Stimulated activated CD4-positive, alpha-beta T cell treated with anti-CD3 and anti-CD28 coated beads, Interleukin-1b, Interleukin-23, amount 100 ng/mL, for 1 hour (primary cell): ENCODE measurements at places on chromosomes 11 and 22.

DNA sequence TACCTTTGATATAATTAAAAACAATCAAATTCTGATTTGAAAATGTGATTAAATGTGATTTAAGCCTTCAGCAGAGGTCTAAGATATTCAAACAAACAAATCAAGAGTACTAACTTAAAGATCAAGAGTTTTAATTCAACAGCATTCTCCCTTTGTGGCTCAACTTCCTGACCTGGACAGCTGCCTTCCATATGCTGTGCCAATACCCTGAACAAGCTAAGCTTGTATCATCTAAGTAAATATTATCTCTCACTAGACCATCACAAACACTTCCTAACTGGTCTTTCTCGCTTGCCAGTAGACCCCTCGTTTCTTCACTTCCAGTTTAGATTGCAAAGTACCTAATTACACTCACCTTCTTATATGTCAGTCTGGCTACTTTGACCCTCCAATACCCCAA is 35.9 kb upstream of the P4HA3 start:
- no peak for DNase-seq

DNA sequence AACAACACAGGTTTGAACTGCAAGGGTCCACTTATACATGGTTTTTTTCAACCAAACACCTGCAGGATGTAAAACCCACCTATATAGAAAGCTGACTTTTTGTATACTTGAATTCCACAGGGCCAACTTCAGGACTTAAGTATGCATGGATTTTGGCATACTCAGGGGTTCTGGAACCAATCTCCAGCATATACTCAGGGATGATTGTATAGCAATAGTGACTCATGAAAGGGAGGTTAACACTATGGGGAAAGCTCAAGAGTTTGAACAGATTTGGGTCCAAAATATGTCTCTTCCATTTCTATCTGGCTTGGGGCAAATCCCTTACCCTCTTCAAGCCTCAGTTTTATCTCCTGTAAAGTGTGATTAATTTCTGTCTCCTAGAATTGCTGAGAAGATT is 94.9 kb downstream of the MICAL2 start:
- no peak for DNase-seq

GRCh38 chr22:36872084-36872483 is 11.3 kb downstream of the NCF4 start:
- no peak for DNase-seq

DNA sequence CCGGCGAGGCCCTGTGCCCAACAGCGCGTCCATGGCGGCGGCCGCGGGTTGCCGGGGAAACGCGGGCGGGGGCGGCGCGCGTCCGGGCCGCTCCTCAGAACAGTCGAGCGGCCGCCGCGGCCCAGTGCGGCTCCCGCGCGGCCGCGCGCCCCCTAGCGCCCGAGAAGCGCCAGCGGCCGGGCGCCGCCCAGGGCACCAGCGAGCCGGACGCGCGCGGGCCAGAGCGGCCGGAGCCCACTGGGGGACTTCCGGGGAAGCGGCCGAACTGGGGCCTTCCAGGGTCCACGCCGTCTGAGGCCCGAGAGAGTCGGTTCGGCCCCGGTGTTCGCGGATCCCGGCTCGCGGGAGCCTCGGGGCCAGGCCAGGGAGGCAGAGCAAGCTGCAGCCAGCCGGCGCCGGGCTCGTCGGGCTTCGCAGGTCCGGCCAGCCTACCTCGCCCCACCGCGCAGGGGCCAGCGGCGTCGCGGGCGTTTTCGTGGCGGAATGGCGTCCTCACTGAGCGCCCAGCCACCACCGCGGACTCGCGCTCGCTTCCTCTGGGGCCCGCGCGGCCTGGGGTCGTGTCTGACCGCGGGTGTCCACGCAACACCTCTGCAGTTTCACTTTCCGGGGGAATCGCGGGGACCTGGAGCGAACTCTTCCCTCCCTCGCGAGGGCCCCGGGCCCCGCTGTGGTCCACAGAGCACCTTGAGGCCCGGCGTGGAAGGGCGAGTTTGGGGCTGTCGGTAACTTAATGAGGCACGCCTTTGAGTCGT is at the start of gene DENND6B:
DENND6B (minus strand) TSS at position 57 of the 755 bp plus-strand sequence; CDS start at position 33, 24 bp downstream.
- DNase-seq, result peak; percentile 27

- no peak for DNase-seq
Observed at GRCh38 chr11:112248201-112248600, 12.5 kb downstream of the PLET1 start.

DNA sequence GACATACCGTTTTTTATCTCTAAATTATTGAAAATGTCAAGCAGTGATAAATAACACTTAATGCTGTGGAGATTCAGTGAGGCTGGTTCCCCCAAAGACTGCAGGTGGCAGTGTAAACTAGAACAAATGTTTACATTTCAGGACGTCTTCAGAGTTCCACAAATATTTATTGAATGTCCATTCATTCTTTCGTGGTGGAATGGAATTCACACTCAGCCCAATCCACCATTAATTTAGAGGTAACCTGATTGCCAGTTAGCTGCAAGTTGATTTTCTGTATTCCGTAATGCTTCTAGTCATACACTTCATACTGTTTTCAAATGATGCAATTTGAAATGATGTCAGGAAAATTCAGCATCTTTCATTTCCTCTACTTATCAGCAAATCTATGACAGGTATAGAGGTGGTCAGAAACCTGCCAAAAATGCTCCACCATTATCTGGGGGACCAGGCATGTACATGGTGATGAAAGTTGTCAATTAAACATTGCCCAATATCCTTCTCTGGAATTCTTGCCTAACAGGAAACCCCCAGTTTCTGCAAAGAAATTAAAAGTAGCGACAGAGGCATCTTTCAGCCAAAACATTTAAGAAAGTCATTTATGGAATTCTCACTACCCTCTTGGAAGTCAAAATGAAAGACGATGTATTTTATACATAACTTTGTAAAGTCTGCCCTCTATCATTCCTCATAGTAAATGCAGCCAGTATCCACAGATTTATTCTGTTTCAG is 94.3 kb upstream of the BMAL1 start:
- no peak for DNase-seq

DNA sequence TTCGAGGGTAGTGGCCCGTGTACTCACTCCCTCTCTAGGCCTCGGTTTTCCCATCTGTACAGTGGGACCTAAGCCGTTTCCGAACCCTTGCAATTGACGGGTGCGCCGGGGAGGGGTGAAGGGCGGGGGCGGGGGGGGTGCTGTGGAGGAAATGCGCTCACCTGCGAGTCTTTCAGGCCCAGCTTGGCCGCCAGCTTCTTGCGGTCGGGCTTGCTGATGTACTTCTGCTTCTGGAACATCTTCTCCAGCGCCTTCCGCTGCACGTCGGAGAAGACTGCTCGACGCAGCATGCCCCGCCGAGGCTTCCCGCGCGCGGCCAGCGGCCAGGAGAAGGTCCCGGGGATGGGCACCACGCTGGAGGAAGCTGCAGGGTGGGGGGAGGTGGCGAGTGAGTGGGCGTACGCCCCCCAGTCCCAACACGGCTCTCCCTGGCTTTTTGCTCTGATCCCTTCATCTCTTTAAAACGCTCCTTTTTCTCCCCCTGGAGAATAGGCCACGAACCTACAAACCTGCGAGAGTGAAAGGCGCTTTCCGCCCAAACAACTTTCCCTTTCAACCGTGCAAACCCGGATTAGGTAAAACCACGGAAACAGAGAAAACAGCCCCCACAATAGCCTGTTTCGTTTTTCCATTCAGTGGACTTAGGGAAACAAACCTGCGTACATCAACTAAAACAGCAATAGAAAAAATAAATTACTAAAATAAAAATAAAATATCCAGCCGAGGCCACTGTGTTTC is 3.2 kb downstream of the DBX1 start:
- DNase-seq, result no peak

DNA sequence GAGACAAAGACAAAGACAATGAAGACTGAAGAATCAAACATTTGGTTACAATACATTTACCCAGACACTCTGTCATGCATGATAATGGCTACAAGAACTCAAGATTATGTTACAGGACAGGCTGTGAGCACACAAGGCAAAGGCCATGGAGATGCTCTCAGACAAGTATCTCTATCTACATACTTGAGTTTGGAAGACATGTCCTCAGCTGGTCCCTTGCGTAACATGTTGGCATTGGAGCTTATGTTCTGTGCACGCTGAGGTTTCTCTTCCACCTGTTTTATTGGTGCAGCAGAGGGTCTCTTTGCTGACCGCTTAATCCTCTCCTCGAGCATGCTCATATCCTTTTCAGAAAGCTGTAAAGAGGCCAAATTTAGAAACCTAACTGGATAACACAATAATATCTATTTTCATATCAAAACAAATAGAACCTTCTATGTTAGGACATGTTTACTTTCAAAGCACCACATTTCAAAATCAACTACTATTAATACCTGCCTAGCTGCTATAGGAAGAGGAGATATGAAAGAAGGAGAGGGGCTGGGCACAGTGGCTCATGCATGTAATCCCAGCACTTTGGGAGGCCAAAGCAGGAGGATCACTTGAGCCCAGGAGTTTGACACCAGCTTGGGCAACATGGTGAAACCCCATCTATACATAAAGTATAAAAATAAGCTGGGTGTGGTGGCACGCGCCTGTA is 41.6 kb downstream of the F2 start:
- no peak for DNase-seq

GRCh38 chr11:119795231-119795630 is 66.2 kb upstream of the NECTIN1 start:
- no peak for DNase-seq

- DNase-seq, result peak; percentile 86
Observed at GRCh38 chr11:2305140-2305778, 3.4 kb downstream of the TSPAN32 start.
